ENCODE measurements at places on chromosomes 16 and 17.

GRCh38 chr17:74433421-74434121, 1.7 kb downstream of the GPRC5C start:
- no peak for DNase-seq
- H3K27ac ChIP-seq, result no peak overlapping the region
- H3K27me3 ChIP-seq, result peaks cover 58% of the 10 kb centered on the region
- no peak overlapping the region for H3K4me3 ChIP-seq
- H3K36me3 ChIP-seq, result no peaks in the 10 kb centered on the region

GRCh38 chr16:88536971-88537751, 33.0 kb upstream of the ZC3H18 start:
- peaks cover 9% of the 10 kb centered on the region for H3K4me1 ChIP-seq
- DNase-seq, result no peak
- no peak overlapping the region for H3K27ac ChIP-seq

- no peak for DNase-seq
- no peaks in the 10 kb centered on the region for H3K4me1 ChIP-seq
- no peaks in the 10 kb centered on the region for H3K27me3 ChIP-seq
These were observed 83.3 kb downstream of the HS3ST3A1 start for GRCh38 chr17:13518261-13519000.

- no peak overlapping the region for H3K4me3 ChIP-seq
- peak overlapping the region; percentile 84 for H3K27ac ChIP-seq
These were observed 208.0 kb downstream of the MSI2 start for GRCh38 chr17:57464191-57464864.

DNA sequence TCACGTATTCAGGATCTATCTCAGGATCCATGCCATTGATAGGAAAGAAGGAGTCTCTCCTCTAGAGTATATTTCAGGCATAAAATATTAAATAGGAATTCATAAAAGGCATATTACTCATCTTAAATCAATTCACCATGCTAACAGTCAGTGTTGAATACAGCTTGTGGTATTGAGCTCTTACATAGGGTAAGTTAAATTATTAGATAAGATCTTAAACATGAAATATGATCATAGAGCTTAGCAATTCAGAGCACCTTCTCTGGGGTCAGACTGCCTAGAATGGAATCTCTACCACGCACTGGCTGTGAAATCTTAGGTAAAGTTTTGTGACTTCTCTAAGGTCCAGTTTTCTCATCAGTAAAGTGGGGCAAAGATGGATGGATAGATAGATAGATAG, 20.7 kb downstream of the MARCHF10 start:
- H3K27me3 ChIP-seq, result peaks cover 23% of the 10 kb centered on the region
- no peak for DNase-seq
- H3K27ac ChIP-seq, result no peak overlapping the region
- no peak overlapping the region for H3K4me3 ChIP-seq

DNA sequence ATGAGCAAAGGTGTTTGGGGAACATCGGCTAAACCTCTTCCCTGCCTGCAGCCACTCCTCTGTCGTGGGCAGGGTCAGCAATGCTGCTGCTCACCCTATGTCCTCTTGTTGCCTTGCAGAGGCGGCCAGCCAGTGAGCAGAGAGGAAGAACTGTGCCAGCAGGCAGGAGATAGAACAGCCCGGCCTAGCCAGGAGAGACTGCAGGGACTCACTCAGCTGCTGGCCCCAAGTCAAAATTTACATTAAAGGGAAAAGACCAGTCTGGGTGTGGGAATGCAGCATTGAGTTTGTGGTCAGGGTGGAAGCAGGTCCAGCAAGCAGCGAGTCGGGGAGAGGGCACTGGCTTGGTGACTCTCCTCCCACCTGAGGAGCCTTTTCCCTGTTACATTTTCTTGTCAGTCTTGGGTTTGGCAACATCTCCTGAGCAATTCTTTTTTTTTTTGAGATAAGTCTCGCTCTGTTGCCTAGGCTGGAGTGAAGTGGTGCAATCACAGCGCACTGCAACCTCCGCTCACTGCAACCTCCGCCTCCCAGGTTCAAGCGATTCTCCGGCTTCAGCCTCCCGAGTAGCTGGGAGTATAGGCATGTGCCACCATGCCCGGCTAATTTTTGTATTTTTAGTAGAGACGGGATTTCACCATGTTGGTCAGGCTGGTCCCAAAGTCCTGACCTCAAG, 22.7 kb downstream of the LIG3 start:
- H3K4me3 ChIP-seq, result no peak overlapping the region
- H3K27ac ChIP-seq, result no peak overlapping the region
- peaks cover 3% of the 10 kb centered on the region for H3K4me1 ChIP-seq
- DNase-seq, result no peak

DNA sequence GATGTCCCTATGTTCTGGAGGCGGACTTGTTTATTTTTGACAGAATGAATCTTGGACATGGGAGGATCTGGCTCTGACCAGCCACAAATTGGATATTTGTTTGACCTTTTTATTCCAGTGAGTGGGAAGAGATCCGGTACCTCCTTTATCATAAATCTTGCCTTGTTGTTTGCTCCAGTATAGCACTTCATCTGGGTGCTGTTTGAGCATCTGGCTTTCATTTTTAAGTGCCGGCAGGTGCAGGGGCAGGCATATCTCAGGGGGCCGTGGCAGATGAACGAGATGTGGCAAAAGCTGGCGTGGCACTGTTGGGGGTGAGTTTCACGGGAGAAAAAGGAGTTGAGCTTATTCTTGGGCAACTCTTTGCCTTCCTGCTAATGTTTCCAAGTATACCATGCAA, 37.8 kb downstream of the MSI2 start:
- H3K4me3 ChIP-seq, result no peak overlapping the region
- peaks cover 30% of the 10 kb centered on the region for H3K4me1 ChIP-seq
- H3K27me3 ChIP-seq, result no peaks in the 10 kb centered on the region
- H3K27ac ChIP-seq, result peak overlapping the region; percentile 10
- peaks cover 24% of the 10 kb centered on the region for H3K36me3 ChIP-seq

Measured in activated naive CD8-positive, alpha-beta T cell treated with anti-CD3 and anti-CD28 coated beads for 36 hours (primary cell).